H9 (cell line): ENCODE measurements at places on chromosomes 11 and 22.

GRCh38 chr11:63518548-63518947 is 12.7 kb downstream of the LGALS12 start:
- no peak for DNase-seq

DNA sequence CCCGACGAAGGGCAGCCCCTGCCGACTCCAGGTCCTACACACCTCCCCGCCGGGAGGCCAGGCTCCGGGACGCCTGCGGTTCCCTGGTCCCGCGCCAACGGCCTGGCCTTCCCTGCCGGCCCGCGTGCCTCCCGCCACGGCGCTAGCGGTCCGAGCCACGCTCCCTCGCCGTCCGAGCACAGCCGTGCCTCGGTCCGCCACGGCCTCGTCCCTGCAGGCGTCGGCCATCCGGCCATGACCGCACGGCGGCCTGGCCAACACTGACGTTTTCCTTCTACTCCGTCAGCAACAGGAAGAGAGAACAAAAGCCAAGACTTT is 532 bp downstream of the EIF4G2 start:
- DNase-seq: no peak

GRCh38 chr11:70471254-70471653 is 72.9 kb downstream of the CTTN start:
- DNase-seq: peak; percentile 75

DNA sequence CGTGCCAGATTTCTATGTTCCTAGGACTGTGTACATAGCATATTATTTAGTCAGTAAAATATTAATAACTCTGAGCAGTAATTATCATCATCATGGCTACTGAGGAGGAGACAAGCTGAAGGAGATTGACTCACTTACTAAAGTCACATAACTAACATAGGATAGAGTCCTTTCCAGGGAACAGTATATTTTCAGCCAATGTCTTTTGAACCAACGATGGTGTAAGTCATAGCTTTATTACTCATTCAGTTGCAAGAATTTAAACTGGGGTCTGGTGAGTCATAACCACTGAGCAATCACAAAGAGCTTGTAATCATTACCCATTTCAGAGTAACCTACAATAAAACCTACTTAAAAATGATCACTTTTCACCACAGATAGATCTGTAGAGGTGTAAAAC is 1564.8 kb upstream of the TENM4 start:
- no peak for DNase-seq

DNA sequence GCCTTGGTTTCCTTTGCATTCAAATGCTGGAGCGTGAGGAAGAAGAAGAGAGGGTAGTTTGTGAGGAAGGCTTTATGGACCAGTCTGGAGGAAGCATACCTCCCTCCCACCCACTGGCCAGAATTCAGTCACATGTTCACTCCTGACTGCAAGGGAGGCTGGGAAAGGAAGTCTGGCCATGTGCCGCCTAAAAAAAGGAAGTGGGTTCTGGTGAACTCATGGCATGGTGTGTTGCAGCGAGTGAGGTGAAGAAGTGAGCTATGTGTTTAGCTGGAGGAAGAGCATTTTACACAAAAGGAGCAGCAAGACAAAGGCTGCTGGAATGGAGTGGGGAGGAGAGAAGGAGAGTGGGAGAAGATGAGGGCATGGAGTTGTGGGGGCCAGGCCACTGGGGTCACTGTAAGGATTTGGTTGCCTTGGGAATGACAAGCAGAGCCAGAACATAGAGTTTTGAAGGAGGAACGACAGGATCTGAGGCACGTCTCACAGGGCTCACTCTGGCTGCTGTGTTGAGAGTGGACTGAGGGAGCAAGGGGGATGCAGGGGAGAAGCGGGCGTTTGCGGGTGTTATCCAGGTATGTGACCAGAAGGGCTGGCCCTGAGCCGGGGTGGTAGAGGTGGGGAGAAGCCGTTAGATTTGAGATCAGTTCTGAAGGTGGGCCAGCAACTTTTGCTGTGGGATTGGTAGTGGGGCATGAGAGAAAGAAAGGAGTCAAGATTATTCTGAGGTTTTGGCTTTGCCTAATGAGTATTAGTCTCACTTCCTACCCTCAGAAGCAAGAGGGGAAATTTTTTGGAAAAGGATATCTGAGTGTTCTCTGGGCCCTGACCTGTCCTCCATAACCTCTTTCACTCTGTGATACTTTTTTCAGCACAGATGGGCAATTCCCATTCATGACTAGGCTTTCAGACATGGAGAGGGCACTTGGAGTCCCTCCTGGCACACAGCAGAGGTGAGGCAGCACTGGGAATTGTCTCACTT is 26.4 kb downstream of the BMAL1 start:
- DNase-seq: no peak

GRCh38 chr11:14898906-14899305 is 6.9 kb upstream of the CYP2R1 start:
- no peak for DNase-seq

- no peak for DNase-seq
These were observed 19.3 kb downstream of the POLR3H start for GRCh38 chr22:41524809-41525449.

GRCh38 chr11:9756461-9756860 is 92.6 kb downstream of the SWAP70 start:
- DNase-seq: no peak

DNA sequence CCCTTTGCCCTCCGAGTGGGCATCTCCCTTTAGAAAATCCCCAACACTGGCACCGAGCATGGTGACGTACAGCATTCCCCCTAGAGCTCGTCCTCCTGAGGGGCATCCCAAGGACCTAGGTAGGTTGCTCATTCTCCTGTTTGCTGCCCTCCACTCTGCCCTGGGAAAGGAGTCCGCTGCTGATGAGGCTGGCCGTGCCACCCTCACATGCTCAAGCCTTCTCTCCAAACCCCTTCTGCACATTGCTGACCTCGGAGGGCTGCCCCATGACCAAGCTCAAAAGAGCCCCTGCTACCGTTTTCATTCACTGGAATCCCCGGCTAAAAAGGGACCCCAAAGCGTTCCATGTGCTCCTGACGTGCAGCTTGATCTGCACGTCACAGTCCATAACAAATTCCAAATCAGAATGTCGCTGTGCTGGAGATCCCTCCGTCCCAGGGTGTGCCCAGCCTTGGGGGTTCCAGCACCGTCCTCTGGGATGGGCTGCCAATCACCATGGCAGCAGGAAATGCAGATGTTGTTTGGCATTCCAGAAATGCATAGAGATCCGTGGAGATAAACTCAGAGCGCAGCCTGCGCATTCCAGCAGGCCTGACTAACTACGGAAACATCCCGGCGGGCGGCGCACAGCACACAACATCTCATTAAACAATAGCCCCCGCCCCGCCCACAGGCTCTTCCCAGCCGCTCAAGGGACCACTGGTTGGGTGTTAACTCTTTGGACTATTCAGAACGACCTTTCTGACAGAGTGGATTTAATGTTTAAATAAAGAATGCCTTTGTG is 26.3 kb upstream of the GNB1L start:
- DNase-seq: peak; percentile 98

- DNase-seq: no peak
These were observed 436.4 kb upstream of the CCDC90B start for GRCh38 chr11:83722392-83723119.

- no peak for DNase-seq
These were observed 27.2 kb downstream of the KBTBD3 start for GRCh38 chr11:106049727-106050476.

DNA sequence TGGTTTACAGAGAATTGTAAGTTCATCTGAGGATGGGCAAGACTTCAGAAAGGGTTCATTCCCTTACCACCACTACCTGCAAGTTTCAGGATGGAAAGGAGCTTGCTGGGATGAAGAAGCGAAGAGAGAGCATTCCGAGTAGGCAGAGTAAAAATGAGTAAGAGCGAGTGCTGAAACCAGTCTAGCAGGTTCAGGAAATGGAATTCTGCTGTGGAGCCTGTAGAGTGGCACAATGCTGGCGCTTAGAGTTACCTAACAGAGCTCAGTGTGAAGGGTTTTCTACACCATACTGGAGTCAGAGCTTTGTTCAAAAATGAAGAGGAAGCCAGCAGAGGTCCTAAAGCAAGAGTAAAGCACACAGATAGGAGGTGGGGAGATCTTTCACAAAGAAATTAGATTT is 179.2 kb upstream of the ZC3H12C start:
- DNase-seq: no peak

GRCh38 chr22:20957683-20958431 is 9.2 kb upstream of the AIFM3 start:
- peak; percentile 69 for DNase-seq

DNA sequence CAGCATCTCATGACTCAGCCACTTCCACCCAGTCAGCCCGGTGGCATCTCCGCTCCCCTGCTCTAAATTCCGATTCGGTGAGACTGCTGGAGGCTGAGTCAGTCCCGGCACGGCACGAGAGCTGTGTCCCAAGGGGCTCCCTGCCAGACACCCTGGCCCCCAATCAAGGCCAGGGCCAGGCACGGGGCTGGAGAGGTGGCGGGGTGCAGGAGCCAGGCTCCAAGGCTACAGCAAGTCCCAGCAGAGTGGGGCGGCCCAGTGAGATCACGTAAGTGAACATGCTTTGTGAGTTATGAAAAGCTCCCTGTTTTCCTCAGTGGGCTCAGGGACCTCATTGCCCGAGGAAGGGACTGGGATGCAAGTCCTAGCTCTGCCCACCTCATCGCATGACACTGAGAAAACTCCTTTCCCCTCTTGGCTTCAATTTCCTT is 3.0 kb downstream of the C11orf68 start:
- DNase-seq: peak; percentile 71

DNA sequence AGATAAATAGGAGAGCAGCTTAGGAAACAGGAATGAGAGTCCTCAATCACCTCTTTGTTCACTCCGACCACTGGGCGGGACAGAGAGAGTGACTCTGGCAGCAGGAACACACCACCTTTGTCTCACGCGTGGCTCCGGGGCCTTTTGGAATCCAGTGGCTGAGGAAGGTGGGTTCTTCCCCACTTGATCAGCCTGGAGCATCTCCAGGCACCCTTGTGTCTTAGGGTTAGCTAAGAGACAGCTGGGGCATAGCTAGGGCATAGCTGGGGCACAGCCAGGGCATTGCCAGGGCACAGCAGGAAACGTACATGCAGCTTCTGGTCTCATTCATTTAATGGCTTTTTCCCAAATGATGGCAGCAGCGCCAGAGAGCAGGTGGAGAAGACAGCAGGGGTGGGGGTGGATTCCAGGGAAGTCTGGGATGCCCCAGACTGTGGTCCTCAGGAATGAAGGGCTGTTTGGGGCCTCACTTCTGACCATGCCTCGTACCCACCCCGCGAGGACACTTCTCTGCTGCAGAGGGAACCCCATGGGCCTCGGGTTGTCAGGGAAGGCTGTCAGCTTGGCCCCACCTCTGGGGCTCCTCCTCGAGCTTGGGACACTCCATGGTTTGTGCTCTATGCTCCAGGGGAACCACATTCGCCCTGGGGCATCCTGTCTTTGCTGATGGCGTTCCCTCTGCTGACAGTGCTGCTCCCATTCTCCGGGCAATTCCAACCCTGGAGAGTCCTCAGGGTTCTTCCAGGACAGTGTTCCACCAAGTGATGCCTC is 30.4 kb upstream of the SHANK2 start:
- peak; percentile 28 for DNase-seq

DNA sequence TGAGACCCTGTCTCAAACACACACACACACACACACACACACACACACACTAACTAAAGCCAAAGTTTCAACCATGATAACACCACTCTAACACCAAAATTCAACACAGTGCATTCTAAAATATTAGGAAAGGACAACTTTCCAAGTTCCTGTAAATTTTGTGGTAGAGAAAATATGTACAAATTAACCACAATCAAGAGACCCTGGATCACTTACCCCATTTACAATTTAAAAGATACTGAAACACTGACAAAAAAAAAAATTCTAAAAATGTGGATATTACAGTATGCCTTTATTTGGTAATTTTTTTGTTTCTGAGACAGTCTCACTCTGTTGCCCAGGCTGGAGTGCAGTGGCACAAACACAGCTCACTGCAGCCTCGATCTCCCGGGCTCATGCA is 9.7 kb downstream of the MRTFA start:
- no peak for DNase-seq

- peak; percentile 64 for DNase-seq
These were observed 33.5 kb downstream of the MYO18B start for GRCh38 chr22:25775531-25775930.

GRCh38 chr11:95699631-95700470 is 89.7 kb downstream of the FAM76B start:
- no peak for DNase-seq

DNA sequence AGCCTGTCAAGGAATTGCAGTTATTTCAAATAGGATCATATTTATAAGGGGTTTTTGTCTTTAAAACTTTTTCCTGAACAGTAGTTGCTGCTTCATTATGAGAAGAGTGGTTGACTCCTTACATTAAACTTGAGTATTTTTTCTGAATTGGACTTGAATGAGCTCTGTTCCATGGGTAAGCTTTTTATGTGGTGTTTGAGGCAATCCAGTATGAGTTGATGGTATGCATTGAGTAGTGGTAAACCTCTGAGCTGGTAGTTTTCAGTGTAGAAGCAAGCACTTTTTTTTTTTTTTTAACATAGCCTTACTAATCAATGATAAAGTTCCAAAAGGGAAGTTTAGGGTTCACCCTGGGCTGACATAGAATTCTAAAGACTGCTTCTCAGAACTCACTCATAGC is 3.4 kb downstream of the KMT2A start:
- DNase-seq: no peak
